ENCODE measurements at places on chromosomes 2 and 18.

GRCh38 chr18:6200204-6200774, 214.4 kb downstream of the L3MBTL4 start:
- DNase-seq: no peak

DNA sequence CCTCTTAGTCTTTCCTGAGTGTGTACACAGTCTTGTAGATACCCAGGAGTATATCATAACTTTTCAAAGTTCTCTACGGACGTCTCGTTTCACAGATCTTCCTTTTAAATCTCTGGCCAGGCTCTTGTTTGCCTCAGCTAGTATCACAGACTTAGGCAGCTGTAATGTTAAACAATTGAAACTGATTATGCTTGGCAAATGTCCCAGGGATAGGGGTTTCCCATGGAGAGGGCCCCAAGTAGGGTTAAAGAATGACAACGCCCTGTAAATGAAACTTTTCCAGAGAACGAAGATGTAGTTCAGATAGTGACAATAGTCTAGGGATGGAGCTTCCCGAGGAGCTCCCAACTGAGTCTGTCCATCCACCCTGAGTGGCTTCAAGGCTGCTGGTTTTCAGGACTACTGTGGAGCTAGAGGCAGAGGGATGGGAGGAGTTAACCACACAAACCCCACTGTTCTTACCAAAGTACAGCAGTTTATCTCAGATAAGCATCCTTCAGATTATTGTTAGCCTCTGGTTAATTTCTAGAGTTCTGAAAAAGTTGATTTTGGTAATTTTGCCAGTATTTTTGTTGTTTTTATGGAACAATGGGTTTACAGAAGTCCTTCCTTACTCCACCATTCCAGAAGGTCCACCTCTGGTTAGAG, 9.1 kb downstream of the NEURL3 start:
- DNase-seq: no peak

- no peak for DNase-seq
Observed at GRCh38 chr2:85875350-85876050, 13.3 kb downstream of the ST3GAL5 start.

DNA sequence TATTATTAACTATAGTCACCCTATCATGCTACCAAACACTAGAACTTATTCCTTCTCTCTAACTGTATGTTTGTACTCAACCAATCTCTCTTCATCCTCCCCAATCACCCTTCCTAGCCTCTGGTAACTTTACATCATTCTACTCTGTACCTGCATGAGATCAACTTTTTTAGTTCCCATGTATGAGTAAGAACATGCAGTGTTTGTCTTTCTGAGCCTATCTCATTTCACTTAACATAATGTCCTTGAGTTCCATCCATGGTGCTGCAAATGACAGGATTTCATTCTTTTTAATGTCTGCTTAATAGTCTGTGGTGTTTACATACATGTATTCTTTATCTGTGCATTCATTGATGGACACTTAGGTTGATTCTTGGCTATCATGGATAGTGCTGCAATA, 108.9 kb upstream of the RFX8 start:
- DNase-seq: no peak

- no peak for DNase-seq
Observed at GRCh38 chr2:241599615-241600014, 37.3 kb downstream of the THAP4 start.

- DNase-seq: no peak
Observed at GRCh38 chr2:207944334-207944733, 81.0 kb downstream of the PLEKHM3 start.

DNA sequence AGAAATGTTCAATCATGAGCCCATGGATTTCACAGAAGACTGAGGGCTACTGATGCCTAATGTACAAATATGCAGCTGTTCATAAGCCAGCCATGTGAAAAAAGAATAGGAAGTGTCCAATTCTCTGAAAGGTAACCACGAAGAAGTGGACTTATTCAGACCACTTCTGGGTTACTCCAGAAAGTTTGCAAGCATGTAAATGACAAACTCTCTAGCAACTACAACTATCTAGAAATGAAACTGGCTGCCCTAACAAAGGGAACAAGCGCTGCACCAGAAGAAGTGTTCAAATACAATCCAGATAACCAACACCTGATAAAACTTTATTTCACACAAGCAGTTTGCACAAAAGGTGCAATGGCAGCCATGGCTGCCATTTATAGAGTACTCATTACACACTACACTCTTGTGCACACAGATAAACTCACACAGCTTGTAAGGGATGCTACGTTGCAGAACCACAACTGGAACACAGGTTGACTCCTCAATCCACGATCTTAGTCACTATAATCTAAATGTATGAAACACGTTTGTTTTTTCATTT, 13.9 kb downstream of the MBOAT2 start:
- no peak for DNase-seq
